ENCODE measurements at places on chromosomes 5 and 9. TPM values are rescaled to one million over a fixed set of nuclear protein-coding genes. Genes with fewer than 3 reads are reported as not detected.

GRCh38 chr5:140806834-140807775 is at the start of gene PCDHA4:
PCDHA4 (plus strand) TSS chr5:140807068.
- DNase-seq: no peak

GRCh38 chr9:6512085-6512657 is 99.2 kb downstream of the UHRF2 start:
- no peak for DNase-seq

GRCh38 chr9:134181648-134182034 is 17.3 kb upstream of the RNU6ATAC start:
- no peak for DNase-seq

GRCh38 chr5:1497242-1497777 is 26.4 kb downstream of the LPCAT1 start:
- no peak for DNase-seq

- DNase-seq: peak; percentile 31
Measured at GRCh38 chr9:118522093-118523028, 818.2 kb downstream of the TLR4 start.

- no peak for DNase-seq
Measured at GRCh38 chr9:35649431-35650340, 1.0 kb downstream of the SIT1 start.

The BTNL3 gene
- polyA plus RNA-seq: not detected

- DNase-seq: no peak
Measured at GRCh38 chr5:34742061-34742460, 85.9 kb downstream of the RAI14 start.

DNA sequence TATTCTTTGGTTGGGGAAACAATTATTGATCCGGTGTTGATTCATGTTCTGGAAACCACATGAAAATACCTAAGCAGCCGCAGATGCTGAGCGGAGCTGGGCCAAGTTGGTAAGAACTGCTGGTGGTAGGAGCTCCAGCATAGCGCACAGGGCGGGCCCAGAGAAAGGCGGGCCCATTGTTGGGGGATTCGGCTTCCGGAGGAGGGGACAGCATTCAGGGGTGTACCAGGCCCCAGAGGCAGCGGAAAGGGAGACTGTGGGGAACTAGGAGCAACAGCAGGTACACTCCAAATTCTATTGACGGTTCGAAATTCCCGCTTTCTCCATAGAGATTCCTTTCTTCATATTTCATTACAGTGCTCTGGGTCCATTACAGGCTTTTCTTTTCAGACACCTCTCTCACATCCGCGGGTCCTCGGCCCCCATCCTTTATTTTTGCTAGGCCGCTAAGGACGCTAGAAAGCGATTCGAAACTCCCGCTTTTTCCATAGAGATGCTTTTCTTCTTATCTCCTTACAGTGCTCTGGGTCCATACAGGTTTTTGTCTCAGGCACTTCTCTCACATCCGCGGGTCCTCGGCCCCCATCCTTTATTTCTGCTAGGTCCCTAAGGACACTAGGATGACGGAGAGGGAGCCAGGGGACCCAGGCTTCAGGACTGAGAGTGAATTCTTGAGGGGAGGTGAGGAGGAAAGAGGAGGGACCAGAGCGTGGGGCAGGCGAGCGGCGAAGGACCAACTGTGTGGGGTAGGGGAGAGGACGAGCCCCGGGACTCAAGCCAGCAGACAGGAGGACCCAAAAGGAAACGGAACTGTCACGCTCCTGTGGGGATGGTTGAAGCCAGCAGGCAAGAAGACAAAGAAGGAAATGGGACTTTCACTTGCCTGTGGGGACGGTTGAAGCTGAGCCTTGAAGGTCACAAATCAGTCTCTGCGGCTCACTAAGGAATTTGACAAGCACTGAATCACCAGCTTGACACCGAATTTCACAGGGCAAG is at the start of gene CCDC152:
TSS of gene CCDC152 (plus strand) at position 213 of the 996 bp plus-strand sequence. CDS start 2,304 bp downstream, outside the sequence.
- peak; percentile 10 for DNase-seq

The PDCD1LG2 gene
- polyA plus RNA-seq: 0.09 TPM

All from renal pelvis (tissue), 12 donors.